ENCODE measurements at places on chromosomes 5 and 9.
A peak's percentile ranks its signal among the peaks of the same experiment; 100 is the strongest.

GRCh38 chr5:136174021-136174659, 18.8 kb downstream of the SMIM32 start:
- no peak for DNase-seq

DNA sequence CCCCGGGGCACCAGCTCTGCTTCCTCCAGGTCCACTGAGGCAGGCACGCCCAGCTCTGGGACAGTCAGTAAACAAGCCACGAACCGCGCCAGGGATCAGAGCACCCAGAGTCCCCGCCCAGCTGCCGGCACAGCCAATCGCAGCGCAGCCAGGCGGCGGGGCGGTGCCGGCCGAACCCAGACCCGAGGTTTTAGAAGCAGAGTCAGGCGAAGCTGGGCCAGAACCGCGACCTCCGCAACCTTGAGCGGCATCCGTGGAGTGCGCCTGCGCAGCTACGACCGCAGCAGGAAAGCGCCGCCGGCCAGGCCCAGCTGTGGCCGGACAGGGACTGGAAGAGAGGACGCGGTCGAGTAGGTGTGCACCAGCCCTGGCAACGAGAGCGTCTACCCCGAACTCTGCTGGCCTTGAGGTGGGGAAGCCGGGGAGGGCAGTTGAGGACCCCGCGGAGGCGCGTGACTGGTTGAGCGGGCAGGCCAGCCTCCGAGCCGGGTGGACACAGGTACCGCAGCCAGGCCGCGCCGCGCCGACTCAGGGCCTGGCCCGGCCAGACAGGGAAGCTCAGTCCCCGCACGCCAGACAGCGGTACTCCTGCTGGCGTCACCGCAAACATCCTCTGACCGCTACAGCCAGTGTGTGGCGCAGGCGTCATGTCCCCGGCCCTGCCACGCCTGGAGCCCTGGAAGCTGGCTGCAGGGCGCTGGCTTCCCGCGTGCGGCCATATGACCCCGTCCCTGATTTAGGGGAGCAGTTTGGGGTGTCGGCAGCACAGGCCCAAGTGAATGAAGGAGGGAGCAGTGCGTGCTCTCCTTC, at the start of gene CTSL:
CTSL (plus strand) TSS at position 220 of the 810 bp plus-strand sequence. CDS start 1,485 bp downstream, outside the sequence.
- DNase-seq, result peak; percentile 90

DNA sequence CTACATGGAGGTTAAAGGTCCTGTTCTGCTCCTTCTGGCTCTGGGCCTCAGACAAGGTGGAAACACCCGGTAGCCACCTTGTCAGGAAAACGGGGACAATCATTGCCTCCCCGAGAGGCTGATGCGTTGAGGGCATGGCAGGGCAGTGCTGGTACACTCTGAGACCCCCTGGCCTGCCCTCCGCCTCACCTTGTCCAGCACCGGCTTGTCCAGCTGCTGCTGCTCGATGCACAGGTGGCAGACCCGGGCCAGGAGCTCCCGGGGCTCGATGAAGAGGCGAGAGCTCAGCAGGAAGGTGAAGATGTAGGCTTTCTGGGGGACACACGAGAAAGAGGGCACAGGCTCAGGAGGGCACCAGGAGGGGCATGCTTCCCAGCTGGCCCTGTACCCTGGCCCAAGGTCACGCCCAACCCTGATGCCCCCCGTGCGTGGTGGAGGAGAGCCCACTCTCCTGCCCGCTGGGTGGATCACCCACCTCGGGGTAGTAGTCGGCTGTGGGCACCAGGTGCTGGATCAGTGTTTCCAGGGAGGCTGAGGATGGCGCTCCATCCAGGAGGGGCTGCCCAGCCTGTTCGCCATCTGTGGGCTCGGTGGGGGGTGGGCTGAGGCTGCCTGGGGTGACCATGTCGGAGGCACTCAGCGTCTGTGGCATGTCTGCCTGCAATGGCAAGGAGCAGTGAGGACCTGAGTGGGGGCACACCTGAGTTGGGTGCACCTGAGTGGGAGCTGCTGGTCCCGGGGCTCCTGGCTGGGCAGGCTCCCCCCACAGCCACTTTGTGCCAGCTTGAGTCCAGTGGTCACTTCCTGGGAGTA, 66.0 kb upstream of the RNF130 start:
- DNase-seq, result no peak

DNA sequence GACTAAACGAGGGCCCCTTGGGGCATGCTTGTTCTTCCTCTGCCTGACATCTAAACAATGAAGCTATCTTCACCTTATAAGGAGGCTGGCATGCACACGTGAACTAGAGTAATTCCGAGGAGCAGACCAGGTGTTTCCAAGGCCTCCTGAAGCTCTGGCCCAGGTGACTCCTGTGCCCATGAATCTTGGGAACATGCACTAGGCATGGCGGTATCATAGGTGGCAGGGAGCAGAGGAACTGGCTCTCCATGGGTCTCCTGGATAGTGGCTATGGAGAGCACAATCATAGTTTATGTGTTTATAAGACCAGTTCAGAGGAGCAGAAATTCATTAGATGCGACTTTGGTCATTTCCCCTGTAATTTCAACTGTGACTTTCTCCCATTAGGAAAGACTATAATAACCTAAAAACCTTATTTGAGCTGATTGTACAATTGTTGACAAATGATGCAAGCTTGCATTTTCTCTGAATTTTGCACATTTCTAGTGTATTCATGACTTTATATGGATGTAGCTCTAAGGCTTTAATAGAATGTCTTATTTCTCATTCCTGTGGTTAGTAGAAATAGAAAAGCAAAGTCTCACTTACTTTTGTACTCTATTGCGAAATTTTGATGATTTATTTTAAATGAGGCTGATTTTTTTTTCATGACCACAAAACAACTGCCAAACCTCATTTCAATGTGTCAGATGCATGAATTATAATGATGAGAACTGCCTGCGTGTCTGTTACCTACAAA, 135.3 kb upstream of the RPS23 start:
- DNase-seq, result no peak

- no peak for DNase-seq
Observed at GRCh38 chr9:96523374-96523773, 73.4 kb downstream of the HABP4 start.

GRCh38 chr5:68757626-68758212, 336.1 kb upstream of the SLC30A5 start:
- no peak for DNase-seq

DNA sequence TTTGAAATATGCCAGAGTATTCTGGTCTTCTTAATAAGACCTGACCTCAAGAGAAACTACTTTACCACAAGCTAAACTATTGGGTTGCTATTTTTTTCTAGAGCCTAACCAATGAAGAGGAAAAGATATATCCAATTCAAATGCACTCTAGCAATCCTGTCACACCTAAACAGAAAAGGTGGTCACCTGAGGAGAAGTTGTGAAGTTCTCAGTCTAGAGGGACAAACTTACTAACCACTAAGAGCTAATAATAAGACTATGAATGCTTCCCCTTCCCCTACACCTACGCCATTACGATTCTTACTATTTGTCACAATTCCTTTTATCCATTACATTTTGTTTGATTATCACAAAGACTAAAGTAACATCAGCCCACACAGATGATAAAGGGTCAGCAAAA, 29.7 kb downstream of the RLN2 start:
- no peak for DNase-seq

DNA sequence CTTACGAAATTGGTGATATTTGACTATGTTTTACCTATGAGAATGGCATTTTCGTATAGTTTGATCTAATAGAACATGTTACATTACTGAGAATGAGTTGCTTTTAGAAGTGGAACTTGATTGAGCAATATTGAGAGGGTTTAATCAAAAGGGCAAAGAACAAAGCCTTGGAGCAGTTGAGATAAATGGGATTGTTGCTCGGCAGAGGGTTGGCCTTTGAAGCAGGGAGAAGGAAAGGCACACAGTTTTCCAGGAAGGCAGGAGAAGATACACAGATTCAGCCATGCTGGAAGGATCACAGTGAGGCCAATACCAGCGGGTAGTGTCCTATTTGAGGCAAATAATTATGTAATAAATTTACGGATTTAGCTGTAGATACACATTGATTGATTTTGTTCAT, 19.5 kb downstream of the MAN2A1 start:
- no peak for DNase-seq

GRCh38 chr5:78293851-78294247, 649 bp downstream of the AP3B1 start:
- DNase-seq, result peak; percentile 46

GRCh38 chr5:134614450-134615085, 18.1 kb downstream of the SAR1B start:
- no peak for DNase-seq

GRCh38 chr9:81030027-81030426, 659.3 kb downstream of the TLE1 start:
- DNase-seq, result no peak

- DNase-seq, result no peak
Observed at GRCh38 chr9:86924206-86924605, 23.1 kb downstream of the GAS1 start.

DNA sequence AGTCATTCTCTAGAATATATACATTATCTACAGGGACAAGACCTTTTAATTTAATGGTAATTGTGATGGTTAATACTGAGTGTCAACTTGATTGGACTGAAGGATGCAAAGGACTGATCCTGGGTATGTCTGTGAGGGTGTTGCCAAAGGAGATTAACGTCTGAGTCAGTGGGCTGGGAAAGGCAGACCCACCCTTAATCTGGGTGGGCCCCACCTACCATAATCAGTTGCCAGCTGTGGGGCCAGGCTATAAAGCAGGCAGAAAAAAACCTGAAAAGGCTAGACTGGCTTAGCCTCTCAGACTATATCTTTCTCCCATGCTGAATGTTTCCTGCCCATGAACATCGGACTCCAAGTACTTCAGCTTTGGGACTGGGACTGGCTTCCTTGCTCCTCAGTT, 112.2 kb upstream of the SMC2 start:
- no peak for DNase-seq

DNA sequence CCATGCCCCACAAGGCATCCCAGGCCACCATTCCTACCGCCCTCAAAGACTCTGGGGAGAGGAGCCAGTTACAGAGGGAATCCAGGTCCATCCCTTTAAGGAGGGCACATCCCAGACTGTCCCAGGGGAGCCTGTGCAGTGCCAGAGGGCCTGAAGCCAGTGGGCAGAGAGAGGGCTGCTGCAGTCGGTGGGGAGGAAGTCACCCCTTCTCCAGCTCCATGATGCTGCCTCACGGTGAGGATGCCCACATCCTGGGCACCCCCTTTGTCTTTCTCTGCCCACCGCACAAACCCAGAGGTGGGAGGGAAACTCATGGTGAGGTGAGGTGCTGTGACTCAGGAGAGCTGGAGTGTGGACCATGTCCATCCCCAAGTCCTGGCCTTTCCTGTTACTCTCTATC, 26.2 kb upstream of the ANKRD33B start:
- DNase-seq, result no peak

DNA sequence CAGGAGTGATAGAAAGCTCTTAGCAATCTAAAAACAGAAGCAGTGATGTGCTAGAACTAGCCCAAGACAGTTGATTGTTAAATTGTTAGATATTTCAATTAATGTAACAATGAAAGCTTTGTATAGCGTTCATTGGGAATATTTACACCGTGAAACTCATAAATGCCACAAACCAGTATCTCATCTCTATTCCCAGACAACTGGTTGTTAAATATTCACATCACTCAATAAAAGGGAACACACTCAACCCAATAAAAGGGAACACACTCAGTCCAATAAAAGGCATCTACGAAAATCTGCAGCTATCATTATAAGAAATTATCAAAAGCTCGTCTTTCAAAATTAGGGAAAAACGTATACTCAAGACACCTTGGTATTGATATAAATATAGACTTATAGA, 270.9 kb downstream of the CYLC2 start:
- DNase-seq, result no peak

GRCh38 chr9:128193469-128194096, 2.2 kb upstream of the CIZ1 start:
- no peak for DNase-seq

- peak; percentile 72 for DNase-seq
Observed at GRCh38 chr5:140725799-140726471, 25.7 kb downstream of the ZMAT2 start.

GRCh38 chr9:1013021-1013420, 36.6 kb downstream of the DMRT3 start:
- no peak for DNase-seq

Measured in kidney (tissue), 22 donors.